ENCODE measurements at places on chromosomes 12 and 14.

DNA sequence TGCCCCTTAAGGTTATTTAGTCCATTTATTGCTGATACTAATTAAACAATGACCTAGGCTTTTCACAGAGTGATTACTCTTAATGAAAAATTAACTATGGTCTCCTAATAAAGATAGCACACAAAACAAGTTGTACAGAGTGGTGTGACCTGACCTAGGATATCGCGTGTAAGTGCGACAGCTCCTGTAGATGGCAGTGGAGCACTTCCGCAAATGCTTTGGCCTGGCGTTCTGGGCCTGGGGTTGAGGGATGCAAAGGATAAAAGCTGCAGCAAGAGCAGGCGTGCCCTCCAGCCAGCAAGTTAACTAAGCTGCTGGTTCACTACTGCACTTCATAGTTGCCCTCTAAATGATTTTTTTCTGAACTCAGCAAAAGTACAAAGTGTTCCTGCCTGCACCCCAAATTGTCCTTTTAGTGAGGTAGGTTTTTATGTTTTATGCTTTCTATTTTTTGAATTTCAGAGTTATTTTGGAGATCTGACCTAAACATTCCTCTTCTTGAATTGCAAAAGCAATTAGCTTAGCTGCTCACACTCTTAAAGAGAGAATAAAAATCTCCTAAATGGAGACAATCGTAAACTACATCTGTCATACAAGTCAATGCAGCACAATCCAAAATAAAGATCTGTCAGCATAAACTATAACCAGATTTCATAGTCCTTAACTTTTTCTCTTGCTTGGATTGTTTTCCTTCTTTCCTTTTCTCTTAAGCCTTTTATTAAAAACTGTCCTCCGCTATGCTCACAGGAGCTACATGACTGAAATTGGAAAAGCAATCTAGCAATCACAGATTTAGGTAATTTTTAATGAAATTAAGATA is 379.6 kb downstream of the LRIG3 start:
- DNase-seq: peak; percentile 90

DNA sequence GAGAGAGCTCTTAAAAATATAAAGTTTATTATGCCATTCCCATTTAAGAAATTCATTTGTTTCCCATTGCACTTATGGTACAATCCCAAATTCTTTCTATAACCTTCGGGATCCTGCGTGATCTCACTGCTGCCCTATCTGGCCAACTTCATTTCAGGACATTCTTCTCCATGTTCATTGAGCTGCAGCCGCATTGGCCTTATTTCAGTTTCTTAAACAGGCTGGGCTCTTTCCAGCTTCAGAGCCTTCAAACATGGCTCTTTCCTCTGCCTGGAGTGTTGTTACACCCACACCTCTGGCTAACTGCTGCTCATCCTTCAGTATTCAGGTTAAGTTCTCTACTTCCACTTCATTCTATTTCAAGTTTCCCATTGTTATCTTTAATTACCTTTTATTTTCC is 58.5 kb upstream of the LRTM2 start:
- DNase-seq: no peak

GRCh38 chr14:24861083-24861630 is 188.8 kb downstream of the STXBP6 start:
- DNase-seq: peak; percentile 74

GRCh38 chr12:76784600-76785051 is 20.7 kb downstream of the ZDHHC17 start:
- peak; percentile 87 for DNase-seq

DNA sequence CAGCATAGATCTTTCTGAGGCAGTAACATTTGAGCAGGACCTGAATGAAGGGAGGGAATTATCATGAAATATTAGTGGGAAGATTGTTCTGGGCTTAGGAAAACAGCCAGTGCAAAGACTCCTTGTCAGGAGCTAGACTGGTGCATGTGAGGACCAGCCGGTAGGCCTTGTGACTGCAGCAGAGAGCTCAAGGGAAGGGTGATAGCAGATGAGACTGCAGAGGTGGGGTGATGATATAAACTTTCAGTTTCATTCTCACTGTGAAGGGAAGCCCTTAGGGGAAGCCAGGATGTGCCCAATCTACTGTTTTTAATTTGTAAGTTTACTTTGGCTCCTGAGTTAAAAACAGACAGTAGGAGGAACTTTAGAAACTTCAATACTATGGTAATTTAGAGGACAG is 12.4 kb downstream of the IL22 start:
- peak; percentile 65 for DNase-seq

GRCh38 chr14:103111232-103111868 is 11.9 kb upstream of the TNFAIP2 start:
- DNase-seq: no peak

- DNase-seq: no peak
Measured at GRCh38 chr14:68583548-68584280, 209.2 kb downstream of the ZFP36L1 start.

GRCh38 chr14:73339206-73339605 is 101.9 kb downstream of the PAPLN start:
- DNase-seq: no peak

GRCh38 chr14:74614508-74615495 is 2.8 kb upstream of the LTBP2 start:
- peak; percentile 73 for DNase-seq

DNA sequence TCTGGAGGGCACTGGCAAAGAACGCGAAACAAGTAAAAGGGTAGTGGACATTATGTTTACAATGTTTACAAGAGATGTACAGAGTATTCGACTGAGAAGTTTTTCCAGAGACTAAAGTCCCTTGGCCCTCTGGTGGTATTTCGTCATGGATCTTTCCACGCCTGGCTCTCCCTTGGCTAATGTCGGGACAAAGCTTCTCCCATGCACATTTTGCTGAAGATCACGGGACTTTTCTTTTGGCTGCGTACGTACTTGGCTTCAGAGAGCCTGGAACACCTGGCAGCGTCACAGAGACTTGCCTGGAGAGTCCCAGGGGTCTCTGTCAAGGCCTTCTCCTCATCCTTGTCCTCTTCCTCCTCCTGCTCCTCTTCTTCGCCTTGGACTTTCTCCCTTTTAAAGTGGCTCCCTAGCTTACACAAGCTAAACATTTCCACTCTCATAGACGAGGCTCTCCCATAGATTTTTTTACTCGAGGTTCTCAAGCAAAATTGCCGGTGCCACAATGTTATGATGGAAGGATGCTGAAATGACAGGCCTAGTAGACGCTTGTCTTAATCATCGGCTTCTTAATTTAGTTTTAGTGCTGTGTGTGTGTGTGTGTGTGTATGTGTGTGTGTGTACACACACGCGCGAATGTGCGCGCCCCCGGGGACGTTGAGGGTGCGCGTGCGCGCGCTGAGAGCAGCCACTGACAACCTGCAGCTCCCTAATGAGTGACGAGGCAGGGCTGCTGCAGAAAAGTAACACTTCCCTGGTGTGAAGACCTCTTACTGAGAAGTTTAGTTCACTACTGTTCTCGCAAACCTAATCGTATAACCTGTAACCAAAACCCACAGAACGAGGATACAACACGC is 4.9 kb upstream of the FOXG1 start:
- DNase-seq: no peak

- DNase-seq: peak; percentile 12
Measured at GRCh38 chr12:104790296-104791125, 167.6 kb downstream of the SLC41A2 start.

DNA sequence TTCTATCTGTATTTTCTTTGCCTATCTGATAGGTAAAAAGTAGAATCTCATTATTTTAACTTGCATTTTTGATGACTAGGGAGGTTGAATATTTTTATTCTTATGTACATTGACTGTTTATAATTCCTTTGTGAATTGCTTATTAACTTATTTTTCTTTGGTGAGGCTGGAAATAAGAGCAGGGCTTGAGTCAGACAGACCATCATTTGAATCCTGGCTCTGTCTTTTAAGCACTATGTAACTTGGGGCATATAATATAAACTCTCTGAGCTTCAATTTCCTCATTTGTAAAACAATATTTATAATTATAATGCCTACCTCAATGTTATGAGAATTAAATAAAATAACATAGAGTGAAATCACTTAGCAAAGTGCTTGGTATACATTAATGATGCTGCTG is 108.9 kb downstream of the MSRB3 start:
- no peak for DNase-seq

DNA sequence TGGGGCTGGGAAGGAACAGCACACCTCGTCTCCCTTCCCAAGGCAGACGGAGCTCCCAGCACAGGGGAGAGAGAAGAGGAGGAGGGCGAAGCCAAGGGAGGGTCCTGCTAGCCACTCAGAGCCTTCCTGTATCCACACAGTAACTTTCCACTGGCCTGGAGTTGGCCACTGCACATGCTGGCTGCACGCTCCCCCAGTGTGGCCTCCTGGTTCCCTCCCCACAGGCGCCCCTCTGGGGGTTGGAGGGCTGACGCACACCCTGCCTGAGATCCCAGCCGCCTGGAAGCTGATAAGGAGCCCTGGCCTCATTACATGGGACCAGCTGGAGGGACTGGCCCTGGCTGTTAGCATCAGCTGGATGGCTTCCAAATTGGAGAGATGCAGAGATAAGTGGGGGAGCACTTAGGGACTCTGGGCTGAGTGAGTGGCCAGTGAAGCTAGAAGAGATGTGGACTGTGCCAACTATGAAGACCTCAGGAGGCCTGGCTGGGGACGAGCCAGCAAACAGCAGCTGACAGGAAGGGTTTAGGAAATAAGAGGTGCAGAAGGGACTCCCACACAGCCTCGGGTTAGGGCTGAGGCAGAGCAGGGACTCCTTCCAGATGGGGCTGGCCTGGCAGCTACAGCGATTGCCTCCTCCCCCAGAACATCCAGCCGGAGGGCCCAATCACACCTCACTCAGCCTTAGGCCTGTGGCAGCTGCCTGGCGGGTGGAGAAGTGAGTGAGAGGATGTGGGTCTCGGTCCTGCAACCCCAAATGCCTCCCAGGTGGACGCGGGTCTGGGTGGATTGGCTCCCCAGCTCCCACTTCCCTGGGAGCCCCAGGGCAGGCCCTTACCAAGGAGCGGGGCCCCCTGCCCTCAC is 26.3 kb upstream of the BCDIN3D start:
- DNase-seq: peak; percentile 99

DNA sequence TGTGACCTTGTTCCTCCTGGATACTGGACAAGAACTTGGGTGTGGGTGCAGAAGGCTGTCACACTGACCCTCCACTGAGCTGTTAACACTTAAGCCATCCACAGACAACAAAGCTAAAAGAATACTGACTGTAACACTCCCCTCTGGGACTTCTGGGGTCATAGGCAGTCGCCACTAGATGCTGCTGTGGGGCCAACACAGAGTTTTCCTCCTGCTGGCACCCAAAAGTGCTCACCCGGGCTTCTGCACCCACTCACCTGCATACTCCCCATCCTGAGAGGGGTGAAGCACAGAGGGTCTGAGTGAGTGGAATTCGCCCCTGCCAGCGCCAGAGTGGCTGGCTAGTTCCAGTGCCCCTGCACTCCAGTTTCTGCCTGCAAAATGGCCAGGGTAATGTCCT is 422.4 kb upstream of the LMO3 start:
- no peak for DNase-seq

DNA sequence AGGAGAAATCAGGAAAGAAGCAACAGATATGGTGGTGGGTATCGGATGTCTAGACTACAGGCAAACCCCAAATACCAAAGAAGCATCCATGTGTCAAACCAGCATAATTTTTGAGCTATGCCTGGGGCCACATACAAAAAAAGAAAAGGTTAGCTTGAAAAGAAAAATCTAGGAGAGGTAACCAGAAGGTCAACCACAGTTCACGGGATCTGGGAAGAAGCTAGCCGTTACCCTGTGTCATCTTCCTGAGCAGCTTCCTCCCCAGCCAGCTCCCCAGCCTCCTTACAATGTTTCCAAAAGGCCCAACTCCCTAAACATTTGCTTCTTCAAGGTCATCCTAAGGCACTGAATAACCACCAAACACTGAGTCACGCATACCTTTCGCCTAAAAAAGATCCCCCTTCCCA is 3.1 kb downstream of the SINHCAF start:
- peak; percentile 67 for DNase-seq

DNA sequence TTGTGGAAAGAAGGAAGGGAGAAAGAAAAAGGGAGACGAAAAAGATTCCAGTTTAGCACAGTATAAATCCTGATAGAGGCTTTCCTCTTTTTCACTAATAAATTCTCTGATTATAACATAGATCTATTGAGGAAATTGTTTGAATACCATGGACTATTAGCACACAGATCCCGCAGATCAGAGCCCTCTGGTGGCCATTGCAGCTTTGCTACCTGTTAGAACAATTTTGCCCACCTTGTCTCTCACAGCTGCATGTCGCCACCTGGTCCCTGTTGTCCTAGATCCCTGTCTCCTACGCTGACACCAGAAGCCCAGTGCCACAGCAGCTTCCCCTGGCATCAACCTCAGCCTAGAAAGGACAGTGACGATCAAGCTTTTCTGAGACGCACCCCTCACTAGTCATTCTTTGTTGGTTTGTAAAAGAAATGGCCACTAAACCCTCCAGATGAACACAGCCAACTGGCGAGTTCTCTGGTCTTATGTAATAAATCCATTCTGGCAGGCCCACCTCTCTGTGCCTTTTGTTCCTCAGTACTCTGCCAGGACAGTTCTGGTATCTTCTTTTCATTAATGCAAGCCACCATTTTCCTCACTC is 9.9 kb downstream of the GPHB5 start:
- peak; percentile 14 for DNase-seq

GRCh38 chr12:57993030-57993429 is 51.7 kb downstream of the ATP23 start:
- no peak for DNase-seq

- DNase-seq: no peak
Measured at GRCh38 chr12:38664661-38665269, 240.6 kb downstream of the CPNE8 start.

DNA sequence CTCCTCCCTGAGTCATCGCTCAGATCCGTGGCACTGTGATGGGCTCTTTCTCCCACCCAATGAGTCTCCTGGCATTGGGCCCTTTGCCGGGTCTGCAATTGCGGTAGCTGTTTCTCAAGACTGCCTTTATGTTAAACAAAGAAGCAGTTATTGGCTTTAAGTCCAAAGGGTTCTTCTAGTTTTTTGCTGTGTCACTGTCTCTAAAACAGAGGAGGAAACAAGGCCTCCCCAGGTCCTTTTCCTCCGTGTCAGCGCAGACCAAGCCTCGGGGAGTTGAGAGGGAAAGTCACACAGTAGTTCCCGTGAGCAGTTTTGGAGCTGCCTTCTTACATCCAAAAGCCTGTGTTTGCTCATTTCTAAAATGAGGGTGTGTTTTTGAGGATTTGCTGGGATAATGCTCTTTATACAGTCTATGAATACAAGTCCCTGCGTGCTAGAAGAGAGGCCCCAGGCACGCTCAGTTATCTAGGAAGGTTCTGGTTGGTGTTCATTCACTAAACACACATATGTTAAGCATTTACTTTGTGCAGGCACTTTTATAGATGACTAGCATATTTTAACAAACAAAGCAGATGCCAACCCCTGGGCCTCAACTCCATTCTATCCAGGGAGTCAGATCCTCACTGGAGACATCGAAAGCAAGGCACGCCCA is 126.0 kb upstream of the PZP start:
- DNase-seq: peak; percentile 14

GRCh38 chr12:53102883-53103807 is at the start of gene SOAT2:
Gene SOAT2, plus strand, starts transcription at chr12:53103486. Its CDS starts 92 bp downstream, at chr12:53103578.
- no peak for DNase-seq

- no peak for DNase-seq
Measured at GRCh38 chr14:32312010-32312331, 17.1 kb upstream of the AKAP6 start.

GRCh38 chr14:50806241-50806933 is 24.6 kb downstream of the NIN start:
- no peak for DNase-seq

- no peak for DNase-seq
Measured at GRCh38 chr12:65126482-65126881, 5.4 kb upstream of the WIF1 start.

GRCh38 chr14:67418401-67419191 is 6.6 kb upstream of the PLEK2 start:
- peak; percentile 19 for DNase-seq

GRCh38 chr14:73290279-73290678 is 53.0 kb downstream of the PAPLN start:
- DNase-seq: no peak

- peak; percentile 76 for DNase-seq
Measured at GRCh38 chr12:66035288-66035966, 95.1 kb downstream of the LLPH start.

All from EH (cell line).